ENCODE measurements at places on chromosomes 1 and 21.

DNA sequence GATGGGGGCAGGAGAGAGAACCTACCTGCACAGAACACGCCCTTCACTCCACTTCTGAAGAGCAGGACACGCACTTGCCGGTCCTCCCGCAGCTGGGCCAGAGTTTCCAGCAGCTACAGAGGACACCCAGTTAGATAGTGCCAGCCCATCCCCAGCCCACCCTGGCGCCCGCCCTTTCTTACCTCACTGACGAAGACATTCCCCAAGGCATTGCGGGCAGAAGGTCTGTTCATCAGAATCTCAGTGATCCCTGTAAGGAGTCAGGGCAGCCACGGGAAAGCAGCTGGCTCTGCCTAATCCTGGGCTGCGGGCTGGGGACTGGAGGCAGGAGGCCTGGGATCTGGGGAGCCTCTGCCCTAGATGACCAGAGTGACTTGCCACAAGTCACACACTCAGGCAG is 10.0 kb downstream of the ECHDC2 start:
- no peak for DNase-seq

DNA sequence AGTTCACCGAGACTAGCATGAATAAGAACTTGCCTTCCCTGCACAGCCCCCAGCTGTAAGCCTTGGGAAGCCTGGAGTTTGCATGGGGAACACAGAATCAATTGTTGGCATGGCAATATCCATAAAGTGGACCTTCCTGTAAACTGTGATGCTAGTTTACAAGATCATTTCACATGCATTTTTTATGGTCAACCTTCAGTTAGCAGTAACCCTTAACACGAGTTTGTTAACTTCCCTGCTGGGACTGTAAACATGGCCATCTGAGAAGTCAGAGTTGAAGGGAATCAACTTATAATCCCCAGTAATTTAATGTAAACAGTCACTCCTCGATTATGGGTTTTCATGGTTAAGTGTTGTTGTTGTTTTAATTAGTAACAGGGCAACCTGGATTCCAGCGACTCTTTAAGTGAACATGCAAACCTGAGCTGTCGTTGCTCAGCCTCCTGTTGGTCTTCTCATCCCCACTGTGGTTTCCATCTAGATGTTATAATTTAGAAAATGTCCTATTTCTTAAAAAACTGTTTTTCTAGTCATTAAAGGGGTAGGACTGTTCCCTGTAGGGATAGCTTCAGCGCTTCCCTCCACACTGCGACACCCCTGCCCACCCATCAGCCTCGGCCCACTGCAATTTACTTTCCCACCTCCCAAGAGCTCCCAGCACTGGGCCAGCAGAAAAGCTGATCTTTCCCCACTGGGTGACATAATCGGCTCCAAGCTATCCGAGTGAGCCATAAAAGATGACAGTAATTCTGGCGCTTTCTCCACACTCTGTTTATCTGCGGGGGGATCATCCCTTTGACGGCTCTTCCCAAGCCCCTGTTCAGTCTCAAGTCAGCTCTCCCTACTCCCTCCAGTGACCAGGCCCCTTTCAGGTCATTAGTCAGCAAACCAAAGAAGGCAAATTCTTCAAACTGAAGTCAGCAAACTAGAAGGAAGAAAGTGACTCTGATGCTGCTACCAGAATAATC is 107.6 kb upstream of the IPO9 start:
- no peak for DNase-seq

DNA sequence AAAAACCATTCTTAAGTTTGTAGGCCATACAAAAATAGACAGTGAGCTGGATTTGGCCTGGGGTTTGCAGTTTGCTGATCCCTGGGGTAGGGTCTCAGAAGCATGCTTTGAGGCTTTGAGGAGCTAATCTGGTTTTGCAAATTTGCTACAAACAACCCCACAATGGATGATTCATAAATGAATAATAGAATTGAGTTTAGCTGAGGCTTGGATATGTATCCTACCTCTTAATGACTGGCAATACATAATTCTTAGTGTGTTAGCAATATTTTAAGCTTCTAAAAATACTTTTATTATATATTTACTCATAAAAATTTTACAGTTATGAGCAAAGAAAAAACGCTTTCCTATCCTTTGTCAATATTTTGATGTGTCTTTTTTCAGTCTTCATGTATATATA is 50.6 kb downstream of the ROR1 start:
- DNase-seq: no peak

DNA sequence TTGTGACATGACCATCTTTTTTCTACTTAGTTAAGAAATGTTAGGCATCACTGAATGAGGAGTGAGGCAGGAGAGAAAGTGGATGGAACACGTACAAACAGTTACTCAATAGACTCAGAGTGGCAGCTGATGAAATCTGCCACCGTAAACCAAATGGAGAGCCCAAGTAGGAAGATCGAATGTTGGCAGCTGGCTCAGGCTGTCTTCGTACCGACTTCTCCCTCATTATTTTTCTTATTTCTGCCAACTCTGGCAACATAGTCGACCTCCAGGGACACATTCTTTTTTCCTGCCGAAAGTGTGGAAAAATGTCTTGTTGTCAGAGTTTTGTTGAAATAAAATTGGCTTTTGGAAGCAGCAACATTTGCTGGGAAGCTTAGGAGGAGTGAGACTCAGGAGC is 143.3 kb downstream of the GREM2 start:
- no peak for DNase-seq

Measured in T-helper 9 cell (primary cell).